NCI-H1048 (cell line): ENCODE measurements at places on chromosomes 7 and 10.

GRCh38 chr7:159097661-159098423 is 46.8 kb downstream of the VIPR2 start:
- DNase-seq: no peak

DNA sequence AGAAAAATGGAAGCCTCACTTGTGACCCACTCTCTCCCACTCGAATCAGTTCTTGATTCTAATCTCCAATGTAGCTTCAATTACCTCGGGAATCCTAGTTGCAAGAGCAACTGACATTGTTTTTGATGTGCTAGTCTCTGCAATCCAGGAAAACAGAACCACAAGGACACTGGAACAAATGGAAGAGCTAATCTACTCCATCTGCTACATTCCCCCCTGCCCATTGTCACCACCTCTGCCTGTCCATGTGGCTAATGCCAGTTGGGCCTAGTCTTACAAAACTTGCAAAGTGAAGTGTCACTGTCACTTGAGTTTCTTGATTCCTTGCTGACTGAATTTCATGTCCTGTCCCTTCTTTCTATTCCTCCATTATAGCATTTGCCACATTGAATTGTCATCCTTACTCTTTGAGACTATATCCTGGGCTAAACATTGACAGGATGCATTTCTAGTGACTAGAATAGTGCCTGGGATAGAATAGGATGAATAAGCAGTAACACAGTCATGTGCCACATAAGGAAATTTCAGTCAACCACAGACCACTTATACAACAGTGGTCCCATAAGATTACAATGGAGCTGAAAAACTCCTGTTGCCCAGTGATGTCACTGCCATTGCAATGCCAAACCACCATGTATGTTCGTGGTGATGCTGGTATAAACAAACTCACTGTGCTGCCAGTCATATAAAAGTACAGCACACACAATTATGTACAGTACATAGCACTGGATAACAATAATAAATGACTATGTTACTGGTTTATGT is 13.5 kb downstream of the GCC1 start:
- no peak for DNase-seq

- DNase-seq: no peak
These were observed 134.9 kb downstream of the VTI1A start for GRCh38 chr10:112581921-112582320.

GRCh38 chr10:70462349-70462984 is 16.1 kb upstream of the PALD1 start:
- no peak for DNase-seq

DNA sequence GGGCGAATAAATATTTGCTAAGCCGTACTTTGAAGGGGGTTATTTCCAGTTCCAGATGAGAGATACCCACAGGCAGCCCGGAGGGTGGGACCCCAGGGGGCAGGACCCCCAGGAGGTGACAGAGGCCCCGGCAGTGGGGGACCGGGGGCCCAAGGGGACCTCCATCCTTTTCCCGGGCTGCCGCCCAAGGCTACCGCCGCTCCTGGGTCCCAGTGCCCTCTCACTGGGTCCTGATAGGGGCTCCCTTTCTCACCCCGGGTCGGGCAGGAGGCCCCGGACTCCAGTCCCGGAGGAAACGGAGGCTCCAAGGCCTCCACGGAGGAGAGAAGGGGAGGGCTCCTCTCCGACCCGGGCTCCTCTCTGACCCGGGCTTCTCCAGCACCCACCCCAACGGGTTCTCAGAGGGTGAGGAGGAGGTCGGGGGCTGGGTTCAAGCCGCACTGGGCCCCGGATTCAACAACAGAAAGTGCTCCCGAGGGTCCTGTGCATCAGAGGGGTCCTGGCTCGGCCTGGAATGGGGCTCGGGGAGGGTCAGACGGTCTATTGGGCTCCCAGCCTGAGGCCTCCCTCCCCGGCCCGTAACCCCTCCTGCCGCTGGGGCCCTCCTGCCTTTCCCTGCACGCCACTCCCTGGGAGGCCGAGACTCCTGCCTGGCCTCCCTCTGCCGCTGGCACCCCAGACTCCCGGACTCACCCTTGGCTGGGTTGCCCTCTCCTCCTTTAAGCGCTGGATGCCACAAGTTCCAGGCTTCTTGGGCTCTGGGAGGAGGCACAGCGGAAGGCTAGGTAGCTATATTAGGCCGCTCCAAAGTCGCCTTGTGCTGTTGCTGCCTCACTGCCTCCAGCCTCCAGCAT is 62.5 kb downstream of the ZNF37A start:
- DNase-seq: no peak

DNA sequence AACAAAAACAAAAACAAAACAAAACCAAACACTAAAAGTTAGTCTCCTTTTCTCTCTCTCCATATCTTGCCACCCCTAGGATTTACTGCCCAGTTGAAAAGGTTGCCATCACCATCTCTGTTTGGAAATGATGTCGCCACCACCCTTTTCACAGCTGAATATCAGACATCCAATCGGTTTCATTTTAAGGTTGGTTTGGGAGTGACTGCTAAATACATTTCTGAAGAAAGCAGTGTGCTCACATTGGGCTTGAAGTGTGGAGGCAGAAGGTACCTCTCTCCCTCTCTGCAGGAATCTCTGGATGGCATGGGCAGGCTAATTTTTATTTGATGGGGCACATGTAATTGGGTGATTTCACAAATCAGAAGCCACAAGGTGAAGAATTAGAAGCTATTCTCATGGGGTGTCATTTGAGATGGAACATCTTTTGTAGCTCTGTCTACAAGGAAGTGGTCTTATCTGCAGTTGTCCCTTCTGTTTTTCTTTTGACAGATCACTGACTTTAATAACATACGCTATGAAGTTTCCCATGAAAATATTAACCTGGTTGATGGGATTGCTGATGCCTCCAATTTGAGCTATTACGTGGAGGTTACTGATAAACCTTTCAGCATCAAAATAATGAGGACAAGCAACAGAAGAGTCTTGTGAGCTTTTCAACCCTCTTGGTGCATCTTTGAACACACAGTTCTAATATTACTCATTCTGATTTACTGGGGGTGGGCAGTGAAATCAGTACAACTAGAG is 20.1 kb downstream of the MGAM2 start:
- DNase-seq: no peak

GRCh38 chr7:35630024-35630972 is 64.6 kb downstream of the HERPUD2 start:
- DNase-seq: no peak

GRCh38 chr10:2949221-2949947 is 118.0 kb upstream of the PFKP start:
- DNase-seq: no peak

DNA sequence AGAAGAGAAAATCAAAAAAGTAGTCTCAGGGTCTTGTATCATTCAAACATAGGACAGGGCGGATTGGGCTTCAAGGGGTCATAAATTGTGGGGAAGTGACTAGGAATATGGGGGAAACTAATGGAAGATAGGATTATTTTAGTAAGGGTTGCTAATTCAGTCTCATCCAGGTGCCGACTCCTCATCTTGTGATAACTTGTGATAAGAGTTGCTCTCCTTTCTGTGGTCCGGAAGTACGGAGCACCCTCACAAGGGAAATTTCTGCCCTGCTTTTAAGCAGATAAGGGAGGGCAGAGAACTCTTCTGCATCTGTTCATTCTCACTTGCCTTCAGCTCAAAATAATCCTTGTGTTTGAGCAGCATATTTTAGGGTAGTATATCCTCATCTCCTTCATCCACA is 436.4 kb upstream of the LRGUK start:
- DNase-seq: no peak

DNA sequence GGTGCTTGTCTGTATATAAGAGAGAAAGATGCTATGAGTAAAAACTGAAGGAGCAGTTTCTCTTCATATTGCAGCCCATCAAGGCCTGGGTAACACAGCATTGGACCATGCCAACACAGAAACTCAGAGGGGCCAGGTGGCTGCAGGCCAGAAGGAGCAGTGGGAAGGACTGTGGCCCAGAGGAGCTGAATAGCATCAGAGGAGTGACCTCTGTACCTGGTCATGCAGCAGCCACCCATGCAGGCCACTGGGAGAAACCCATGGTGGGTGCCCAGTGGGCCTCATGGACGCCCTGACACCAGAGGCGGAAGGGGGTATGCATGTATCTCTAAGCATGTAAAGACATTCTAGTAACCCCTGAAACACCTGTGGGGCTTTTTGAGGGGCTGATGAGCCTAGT is 75.9 kb upstream of the YAE1 start:
- no peak for DNase-seq

DNA sequence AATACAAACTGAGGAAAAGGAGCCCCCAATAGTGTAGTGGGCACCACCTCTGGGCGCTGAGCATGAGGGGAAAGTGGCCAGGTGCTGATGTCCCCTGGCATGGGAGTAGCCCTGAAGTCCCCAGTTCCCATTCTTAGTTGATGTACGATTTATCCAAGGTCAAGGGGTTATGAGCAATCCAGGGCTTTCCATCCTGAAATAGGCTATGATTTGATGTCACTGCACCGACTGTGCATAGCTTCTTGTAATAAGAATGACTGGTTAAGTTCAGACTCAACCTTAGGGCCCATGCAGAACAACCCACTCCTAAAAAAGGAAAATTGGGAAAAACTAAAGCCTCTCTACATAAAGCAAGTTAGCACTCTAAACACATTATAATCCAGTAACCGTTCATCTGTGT is 4.4 kb downstream of the FRAT1 start:
- DNase-seq: no peak

- no peak for DNase-seq
These were observed at the start of gene HABP2 for GRCh38 chr10:113552701-113553100. Gene HABP2, plus strand, starts transcription at chr10:113553053. Its CDS starts 69 bp downstream, at chr10:113553122.

GRCh38 chr10:44682507-44682906 is 228.6 kb upstream of the TMEM72 start:
- DNase-seq: no peak
